ENCODE measurements at places on chromosomes 3 and 15.

GRCh38 chr3:131374741-131375140, 6.8 kb upstream of the NUDT16 start:
- DNase-seq = no peak

GRCh38 chr15:92421976-92422375, 28.3 kb downstream of the ST8SIA2 start:
- no peak for DNase-seq

GRCh38 chr15:33125894-33126537, 68.5 kb downstream of the FMN1 start:
- DNase-seq = no peak

DNA sequence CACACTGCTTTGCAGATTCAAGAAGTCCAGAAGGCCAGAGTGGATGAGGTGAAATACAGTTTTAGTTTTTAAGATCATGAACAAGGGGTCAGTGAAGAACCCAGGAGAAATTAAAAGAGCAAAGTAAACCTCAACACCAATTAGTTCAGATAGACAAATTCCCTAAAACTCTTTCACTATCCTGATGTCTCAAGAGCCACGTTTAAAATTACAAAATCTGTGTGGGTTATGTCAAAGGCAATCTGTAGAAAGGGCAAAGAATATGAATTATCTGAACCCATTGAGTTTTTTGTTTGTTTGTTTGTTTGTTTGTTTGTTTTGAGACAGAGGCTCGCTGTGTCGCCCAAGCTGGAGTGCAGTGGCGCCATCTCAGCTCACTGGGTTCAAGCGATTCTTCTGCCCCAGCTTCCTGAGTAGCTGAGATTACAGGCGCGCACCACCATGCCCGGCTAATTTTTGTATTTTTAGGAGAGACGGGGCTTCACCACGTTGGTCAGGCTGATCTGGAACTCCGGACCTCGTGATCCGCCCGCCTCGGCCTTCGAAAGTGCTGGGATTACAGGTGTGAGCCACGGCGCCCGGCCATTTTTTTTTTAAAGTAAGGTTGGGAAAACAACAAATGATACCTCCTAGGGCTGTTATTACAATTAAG, 32.1 kb upstream of the ST3GAL6 start:
- no peak for DNase-seq

- DNase-seq = no peak
Observed at GRCh38 chr3:7789324-7789723, 712.3 kb upstream of the LMCD1 start.

GRCh38 chr15:29114221-29115092, 155.2 kb downstream of the NSMCE3 start:
- DNase-seq = no peak

Data from activated naive CD4-positive, alpha-beta T cell treated with Interleukin-2 at 50 U/mL for 16 hours (primary cell).